ENCODE measurements at places on chromosomes 7 and 10.

GRCh38 chr10:62819141-62819920 is 3.2 kb upstream of the EGR2 start:
- no peak for DNase-seq

DNA sequence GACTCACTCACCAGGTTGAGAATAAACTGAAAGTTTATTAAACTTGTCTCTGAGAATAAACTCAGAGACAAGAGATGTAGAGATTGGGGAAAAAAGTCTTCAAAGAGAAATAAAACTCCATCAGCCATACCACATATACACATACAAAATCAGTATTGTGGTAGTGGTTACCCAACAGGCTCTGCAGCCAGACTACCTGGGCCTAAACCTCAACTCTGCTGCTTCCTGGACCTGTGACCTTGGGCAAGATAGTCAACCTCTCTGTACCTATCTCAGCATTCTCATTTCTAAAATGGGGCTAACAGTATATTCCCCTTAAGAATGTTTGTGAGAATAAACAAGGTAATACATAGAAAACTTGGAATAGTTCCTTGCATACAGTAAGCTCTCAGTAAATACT is 15.3 kb downstream of the TPK1 start:
- no peak for DNase-seq

DNA sequence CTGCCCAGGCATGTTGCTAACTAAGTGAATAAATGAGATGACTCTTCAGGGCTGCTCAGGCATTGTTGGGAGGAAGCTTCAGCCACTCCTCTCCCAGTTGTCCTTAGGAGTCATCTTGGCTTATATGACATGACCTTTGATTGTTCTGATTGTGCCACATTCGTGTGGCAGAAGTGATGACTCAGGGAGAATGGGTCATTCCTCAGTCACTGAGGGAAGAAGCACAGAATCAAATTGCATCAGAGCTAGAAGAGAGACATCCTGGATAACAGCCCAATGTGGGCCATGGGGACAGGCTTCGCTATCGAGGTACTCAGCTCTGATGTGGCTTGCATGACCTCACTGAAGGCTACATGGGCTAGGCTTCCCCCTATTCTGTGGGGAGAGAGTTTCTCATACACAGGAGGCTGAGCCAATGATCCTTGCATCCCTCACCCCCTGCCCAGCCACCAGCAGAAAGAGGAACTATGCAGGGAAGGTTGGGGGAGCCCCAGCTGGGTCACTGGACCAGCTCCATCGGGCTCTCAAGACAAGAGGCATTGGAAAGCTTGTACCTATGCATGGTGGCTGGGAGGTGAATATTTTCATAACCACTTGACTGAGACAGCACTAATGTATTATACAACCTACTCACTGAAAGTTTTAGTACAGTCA is 6.0 kb upstream of the HMX3 start:
- no peak for DNase-seq

DNA sequence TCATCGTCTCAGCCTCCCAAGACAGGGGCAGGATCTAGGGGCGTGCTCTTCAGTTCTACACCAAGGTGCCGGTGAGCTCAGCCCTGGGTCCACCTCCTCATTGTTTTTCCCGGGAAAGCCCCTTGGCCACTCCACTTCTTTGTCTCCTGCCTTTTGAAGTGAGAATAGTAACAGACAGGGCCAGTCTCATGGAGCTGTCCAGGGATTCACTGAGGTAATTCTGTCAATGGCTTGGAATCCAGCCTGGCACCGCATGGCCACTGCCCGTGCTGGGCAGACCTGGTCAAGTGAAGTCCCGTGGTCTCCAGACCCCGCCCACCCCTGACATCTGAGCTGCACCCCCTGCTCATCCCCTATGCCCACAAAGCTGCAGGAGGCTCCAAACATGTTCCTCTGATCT is 138.9 kb downstream of the TNS3 start:
- no peak for DNase-seq

GRCh38 chr7:121330053-121330833 is 1.4 kb downstream of the WNT16 start:
- no peak for DNase-seq

Measured in psoas muscle (tissue), 8 donors.